ENCODE measurements at places on chromosomes 6 and 20.

DNA sequence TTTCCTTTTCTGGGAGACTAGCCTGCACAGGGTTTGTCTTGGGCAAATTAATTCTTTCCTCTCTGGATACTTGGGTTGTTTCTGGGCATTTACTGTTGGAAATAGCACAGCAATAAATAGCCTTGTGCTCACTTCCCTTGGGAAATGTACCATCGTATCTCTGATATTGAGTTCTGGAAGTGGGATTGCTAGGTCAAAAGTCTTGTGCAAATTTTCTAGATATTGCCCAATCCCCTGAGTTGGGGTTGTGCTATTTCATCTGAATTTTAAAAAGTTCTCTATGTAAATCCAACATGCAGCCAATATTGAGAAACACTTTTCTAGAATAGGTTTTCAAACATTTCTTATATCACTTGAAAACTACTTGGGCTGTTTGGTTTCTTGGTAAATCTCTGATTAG lies 64.0 kb upstream of the ELOVL5 start:
- no peak for DNase-seq

DNA sequence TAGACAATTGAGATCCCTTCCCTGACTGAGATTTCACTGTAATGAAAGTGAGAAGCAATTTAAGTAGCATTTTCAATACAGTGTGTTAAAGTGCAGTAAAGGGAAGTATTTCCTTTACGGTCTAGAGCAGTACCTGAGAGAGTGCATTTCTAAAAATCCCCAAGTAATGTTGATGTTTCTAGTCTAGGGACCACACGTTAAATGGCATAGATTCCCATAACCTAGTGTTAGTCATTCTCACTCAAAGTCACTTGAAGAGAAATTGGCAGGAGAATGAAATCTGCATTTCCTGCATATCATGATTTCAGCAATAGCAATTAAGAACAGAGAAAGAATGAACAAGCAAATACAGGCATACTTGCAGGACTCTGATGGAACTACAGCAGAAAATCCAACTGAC lies 67.9 kb downstream of the CGA start:
- DNase-seq: no peak

DNA sequence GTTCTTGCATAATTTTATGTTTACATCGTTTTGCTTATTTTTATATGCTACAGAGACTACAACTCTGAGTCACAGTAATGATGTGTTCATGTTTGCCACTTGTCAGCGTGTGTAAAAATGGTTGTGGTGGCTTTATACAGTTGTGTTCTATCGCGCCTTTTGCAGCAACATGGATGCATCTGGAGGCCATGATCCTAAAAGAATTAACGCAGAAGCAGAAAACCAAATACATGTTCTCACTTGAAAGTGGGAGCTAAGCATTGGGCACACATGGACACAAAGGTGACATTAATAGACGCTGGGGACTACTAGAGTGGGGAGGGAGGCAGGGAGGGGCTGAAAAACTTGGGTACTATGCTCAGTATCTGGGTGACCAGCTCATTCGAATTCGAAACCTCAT lies 996 bp upstream of the SEC23B start:
- DNase-seq: no peak

GRCh38 chr20:62576815-62577489 lies 65.4 kb upstream of the SLCO4A1 start:
- DNase-seq: no peak

DNA sequence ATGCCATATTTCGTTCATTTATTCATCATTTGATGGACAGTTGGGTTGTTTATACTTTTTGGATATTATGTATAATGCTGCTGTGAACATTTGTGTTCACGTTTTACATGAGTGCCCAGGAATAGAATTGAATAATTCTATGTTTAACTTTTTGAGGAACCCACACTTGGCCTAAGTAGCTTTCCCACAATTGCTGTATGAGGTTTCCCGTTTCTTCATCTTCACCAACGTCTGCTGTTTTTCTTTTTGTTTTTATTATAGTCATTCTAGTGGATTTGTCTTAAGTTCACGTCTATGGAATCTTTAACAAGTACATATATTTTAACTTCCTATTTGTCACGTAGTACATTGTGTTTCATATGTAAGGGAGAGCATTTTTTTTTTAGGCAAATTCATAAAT lies 110.3 kb downstream of the JARID2 start:
- no peak for DNase-seq

DNA sequence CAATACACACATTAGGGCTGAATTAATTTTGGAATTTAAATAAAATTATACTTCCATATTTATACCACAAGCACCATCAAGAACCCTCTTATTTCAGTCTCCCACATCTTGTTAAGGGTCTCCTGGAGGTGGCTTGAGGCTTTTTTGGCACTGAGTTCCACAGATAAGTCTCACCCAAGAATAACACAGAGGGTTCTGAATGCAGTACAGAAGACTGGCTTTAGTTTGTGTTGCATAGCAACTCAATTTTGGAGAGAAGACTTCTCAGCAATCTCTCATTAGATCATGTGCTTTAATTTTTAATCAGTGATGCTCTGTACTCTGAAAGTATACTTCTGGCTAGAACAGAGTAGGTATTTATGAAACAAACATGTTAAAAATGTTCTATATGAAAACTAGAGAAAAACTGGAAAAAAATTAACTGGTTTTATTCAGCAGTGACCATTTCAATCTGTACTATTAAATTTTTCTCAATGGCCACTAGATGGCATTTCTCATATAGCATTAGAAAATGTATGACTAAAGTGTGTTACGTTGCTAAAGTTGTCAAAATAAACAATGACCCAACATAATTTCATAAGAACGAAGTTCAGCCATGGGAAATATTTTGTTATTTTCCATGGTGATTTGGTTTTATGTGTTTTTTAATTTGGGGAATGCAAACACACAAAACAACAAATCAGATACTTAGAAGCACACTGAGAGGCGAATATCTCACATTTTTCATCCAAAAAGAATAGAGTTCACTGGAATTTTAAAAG lies 32.7 kb upstream of the MAP7 start:
- DNase-seq: no peak

GRCh38 chr6:31579546-31580437 lies 2.4 kb downstream of the LTB start:
- DNase-seq: no peak

DNA sequence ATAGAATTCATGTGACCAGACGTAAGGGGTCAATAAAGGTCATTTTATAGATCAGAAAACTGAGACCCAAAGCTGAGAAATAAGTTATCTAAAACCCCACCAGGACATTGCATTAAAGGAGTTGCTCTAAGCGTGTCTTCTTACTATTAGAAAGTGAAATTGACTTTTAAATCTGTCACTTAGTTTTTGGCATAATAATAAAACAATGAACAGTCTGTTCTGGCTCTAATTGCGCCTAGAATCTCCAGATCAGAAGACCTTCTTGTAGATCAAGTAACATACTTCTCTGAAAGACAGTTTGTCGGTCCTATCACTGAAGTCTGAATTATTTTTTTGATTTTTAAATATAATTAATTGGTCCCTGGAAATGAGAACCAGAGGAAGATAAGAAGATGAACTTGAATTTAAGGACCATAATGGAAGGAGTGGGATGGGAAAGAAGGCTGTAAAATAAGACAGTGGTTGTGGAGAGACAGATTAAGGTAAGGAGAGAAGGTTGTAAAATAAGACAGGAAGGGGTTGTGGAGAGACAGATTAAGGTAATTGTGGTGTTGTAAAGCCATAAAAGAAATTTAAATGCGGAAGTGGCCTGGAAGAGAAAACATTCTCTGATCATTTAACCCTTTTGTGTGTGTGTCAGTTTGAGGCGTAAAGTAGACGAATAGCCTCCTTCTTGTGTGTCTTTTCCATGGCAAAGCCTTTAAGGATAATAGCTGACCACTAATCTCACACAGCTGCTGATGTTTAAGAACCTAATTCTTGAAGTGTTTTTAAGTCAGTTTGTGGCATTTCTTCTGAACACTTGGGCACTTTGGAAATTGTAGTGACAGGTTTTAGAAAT lies 20.1 kb downstream of the TOP1 start:
- no peak for DNase-seq

- no peak for DNase-seq
Observed at GRCh38 chr6:1240766-1241318, 71.1 kb upstream of the FOXQ1 start.

GRCh38 chr6:157438611-157439111 lies 57.7 kb downstream of the ZDHHC14 start:
- no peak for DNase-seq

DNA sequence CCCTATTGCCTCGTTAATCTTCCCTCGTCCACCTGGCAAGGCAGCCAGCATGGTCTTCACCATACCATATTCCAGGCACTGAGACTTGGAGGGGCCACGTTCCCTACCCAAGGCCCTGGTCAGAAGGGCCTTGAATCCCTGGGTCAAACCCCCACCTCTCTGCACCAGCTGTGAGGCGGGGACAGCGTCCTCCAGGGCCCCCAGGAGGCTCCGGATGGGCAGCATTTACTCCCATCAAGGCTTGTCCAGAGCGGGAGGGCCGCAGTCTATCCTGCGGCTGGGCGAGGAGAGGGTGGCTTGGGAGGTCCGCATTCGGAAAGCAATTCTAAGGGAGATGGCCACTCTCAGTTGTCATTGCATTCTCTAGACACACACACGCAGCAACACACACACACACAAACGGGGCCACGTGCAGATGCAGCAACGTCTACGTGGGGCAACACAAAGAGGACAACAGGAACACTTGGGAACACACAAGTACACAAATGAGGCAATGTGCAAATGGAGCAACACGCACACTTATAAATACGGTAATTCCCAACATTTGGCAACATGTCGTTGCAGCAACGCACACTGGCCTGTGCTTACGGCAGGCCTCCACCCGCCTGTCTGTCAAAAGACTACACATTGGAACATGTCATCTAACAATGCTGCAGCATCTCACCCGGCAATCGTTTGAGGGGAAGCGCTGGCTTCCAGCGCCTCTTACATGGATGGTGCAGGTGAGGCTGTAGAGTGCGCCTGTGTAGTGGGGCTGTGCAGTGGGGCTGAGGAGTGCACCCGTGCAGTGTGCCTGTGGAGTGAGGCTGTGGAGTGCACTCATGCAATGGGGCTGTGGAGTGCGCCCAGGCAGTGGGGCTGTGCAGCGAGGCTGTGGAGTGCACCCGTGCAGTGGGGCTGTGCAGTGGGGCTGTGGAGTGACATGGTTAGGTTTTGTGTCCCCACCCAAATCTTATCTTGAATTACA lies 12.9 kb upstream of the NTSR1 start:
- DNase-seq: no peak

DNA sequence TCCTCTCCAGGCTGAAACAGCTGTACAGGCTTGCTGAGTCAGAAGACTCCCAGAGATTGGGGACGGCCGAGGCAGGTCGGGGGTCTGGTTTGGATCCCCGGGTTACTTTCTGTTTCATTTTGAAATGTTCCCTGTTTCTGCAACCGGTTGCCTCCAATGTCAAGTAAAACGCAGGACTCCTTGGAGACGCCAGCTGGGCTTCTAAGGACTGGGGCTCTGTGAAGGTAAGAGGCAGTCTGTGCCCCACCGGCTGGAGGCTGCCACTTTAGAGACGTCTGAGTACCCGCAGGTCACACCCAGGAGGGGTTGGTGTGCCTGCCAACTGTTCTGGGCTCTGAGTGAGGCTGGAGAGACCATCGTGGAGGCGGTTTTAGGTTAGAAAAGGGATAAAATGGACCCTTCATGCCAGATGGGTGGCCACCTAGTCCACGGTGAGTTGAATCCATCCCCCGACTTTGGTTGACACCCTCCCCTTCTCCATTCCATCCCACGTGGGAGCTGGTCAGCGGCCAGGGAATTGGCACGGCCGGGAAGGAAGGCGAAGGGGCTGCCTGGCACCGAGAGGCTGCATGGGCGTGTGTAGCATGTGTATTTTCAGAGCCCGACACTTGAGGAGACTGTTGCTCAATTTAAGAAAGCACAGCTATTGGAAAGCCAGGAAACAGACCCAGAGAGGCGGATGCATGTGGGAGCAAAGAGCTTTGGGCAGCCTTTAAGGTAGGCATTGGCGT lies 240.9 kb downstream of the PHACTR1 start:
- peak; percentile 69 for DNase-seq

DNA sequence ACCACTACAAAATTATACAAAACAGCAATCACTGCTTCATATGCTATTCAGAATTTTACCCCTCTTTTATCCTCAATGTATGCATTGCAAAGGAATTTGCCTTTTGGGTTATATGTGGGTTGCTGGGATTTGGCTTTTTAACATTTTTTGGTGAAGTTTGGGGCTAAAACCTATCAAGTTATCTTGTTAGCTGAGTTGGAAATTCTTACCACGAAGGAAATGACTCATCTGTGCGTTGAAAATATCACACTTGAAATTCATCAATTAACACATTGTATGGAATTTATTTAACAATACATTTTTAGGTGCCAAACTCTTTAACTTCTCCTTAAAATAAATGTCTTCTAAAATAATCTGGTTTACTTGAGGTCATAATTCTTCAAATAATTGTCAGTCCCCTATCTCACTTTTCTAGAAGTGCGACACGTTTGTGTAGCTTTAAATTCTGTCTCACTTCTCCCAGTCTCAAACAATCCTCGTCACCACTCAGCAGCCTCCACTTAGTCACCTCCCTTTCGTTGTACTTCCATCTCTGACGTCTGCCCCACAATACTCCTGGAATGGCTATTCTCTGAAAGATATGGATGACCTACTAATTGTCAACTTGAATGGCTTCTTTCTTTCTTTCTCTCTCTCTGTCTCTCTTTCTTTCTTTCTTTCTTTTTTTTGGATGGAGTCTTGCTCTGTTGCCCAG lies 88.5 kb downstream of the PHACTR1 start:
- DNase-seq: no peak

DNA sequence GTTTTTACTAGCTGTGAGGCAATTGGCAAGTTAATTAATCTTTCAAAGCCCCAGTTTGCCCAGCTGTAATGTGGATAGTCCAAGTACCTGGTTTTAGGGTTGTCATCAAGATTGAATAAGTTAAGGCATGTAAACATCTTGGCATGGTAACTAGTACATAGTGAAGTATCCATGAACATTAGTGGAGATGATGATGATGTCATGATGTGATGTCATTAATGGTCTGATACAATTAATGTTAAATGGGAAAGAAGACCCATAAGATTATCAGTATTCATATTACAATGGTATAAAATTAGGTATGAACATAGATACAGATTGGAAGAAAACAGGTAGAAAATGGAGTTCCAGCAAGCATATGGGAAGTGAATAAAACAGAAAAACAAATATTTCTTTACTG lies 5.3 kb downstream of the EPB41L1 start:
- no peak for DNase-seq

DNA sequence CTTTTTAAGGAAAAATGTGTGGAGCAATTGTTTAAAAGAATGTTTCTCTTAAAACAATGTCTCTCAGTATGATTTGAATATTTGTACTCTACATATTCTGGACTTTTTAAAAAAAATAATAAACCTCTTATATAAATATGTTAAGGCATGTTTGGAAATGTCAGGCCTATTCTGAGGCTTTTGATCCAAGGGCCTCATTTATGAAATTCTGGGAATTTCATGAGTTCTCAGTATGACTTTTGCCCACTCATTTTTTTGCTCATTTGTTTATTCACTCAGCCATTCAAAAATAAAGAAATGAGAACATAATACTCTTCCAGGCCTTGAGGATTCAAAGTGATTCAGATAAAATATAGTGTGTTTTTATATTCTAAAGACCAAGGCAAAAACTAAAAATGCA lies 60.4 kb downstream of the DOK5 start:
- no peak for DNase-seq

- no peak for DNase-seq
Observed at GRCh38 chr6:144134176-144134575, 16.1 kb upstream of the STX11 start.

Data from sciatic nerve (tissue), 2 donors.